Esophagus mucosa (tissue), 1 donor: ENCODE measurements at places on chromosomes 12 and 14.

- no peak for ATAC-seq
Measured at GRCh38 chr12:98743362-98743953, 98.4 kb downstream of the APAF1 start.

DNA sequence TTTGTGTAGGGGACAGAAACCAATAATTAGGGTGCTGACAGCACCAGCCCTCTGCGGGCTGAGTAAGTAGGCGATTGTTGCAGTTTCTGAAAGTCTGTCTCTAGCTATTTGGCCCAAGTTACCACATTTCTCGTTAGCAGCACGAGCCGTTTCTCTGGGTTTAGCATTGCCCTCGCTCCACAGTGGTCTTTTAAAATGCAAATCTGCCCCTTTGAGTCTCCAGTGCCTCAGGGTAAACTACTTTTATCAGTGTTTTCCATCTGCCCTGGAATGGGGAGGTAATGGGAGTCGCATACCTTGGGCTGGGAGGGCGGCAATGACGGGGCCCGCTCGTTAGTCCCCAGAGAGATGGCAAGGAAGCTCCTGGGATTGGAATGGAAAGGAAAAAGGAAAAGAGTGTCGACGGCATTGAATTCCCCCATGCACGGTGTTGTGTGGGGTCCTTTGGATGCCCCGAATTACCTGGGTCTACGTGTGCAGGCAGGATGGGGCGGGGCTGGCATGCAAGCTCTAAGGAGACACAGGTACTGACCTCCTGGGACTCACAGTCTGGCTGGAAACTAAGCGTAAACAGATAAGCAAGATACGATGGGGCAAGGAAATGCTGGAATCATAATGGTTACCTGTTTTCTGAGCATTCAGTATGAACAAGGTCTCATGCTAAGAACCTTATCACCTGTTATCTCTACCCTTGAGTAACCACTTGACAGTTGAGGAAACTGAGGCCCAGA, 131.8 kb upstream of the MAP1LC3B2 start:
- no peak for ATAC-seq

DNA sequence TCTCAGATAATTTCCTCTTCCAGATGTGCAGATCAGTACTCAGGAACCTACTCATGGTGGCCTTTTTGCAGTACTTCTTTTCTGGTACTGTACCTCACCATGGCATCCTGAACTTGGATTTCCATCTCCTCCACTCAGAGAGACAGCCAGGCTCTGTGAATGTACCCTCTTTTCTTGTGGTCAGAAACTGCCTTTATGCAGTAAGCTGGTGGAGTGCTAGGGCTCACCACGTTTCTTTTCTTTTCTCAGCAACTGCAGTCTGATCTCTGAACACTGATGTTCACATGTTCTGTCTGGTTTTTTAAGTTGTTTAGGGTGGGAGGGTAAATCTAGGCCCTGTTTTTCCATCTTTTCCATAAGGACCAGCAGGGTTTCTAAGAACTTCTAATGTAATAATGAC, 99.8 kb upstream of the NRXN3 start:
- no peak for ATAC-seq

GRCh38 chr12:128290938-128291337, 24.0 kb downstream of the TMEM132C start:
- no peak for ATAC-seq

DNA sequence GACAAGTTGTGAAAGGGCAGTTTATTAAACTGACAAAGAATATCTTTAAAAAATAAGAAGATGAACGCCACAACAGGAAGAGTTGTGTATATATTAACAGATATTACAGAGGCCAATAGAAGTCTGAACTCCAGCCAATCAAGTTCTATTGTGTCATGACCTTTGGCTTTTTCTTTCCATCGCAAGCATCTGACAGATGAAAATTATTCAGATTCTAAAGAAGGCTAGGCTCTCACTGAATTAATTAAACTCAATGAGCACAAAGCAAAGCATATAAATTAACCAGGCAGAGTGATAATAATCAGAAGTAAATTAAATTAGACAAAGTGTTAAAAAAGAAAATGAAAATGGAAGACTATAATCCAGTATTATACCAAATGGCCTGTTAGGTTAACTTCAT, 62.0 kb upstream of the PYGL start:
- ATAC-seq, result no peak

- ATAC-seq, result peak; percentile 83
Measured at GRCh38 chr14:77181603-77182437, at the start of gene TMEM63C. Gene TMEM63C, plus strand, starts transcription at chr14:77181798. Its CDS starts 37,016 bp downstream, at chr14:77218814.

GRCh38 chr12:13233830-13234641, 37.5 kb downstream of the EMP1 start:
- ATAC-seq, result peak; percentile 65
